ENCODE measurements at places on chromosomes 2 and 18.

DNA sequence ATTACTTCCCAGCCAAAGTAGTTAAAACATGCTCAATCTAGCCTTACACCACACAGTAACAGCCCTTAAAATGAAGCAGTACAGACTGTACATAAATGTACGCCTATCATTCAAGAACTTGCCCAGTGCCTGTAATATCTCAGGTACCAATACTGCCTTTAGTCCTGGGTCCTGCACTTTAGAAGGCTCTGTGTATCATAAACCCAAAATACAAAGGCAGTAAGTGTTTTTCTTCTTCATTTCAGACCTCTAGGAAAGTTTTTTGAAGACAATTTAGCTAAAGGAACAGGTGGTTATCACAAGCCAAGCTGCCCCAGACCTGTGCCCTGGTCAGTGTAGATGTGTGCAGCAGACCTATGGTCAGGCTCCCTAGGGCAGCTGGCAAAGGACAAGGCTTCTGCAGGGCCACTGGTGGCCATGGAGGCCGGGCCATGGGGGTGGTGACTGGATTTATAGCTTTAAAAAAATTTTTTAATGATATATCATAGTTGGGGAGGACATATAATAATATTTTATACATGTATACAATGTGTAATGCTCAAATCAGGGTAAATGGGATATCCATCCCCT lies 18.8 kb downstream of the LPIN2 start:
- DNase-seq = no peak

- no peak for DNase-seq
Measured at GRCh38 chr2:110748489-110748867, 16.1 kb downstream of the ACOXL start.

DNA sequence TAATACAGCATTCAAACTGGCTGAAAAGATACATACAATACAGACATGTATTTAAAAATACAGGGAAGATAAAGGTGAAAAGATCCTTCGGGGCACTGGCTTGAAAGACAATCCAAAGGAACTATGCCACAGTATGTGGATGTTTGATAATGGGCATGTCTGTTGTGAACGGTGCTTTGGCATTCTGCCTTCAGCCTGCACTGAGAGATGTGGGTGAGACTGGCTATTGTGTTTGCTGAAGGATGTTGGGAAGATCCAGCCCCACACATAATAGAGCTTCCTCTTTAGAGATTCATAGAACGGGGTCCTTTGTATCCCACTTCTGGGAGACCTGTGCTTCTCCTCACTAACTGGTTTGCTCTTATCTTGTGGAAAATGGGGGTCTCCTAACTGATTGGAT lies 65.1 kb upstream of the CXCR4 start:
- DNase-seq = no peak

DNA sequence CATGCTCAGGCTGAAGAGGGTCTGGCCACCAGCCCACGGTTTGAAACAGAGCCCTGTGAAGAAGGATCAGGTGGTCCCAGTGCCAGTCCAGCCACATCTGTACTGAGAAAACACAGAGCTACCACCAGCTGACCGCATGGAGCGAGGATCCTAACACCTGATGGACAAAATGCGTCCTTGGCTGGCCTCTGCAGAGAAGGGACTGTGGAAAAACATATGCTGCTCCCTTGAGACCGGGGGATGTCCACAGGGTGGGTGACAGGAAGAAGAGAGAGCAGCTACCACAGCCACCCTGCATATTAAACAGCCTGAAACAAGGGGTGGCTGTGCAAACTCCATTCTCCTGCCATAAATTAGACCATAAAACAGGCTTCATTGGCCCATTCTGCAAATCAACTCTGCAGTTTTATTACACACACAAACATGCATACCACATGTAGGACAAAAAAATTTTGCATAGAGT lies 137.2 kb downstream of the BCL2 start:
- no peak for DNase-seq

GRCh38 chr18:58525517-58525916 lies 103.4 kb downstream of the ALPK2 start:
- DNase-seq = no peak

DNA sequence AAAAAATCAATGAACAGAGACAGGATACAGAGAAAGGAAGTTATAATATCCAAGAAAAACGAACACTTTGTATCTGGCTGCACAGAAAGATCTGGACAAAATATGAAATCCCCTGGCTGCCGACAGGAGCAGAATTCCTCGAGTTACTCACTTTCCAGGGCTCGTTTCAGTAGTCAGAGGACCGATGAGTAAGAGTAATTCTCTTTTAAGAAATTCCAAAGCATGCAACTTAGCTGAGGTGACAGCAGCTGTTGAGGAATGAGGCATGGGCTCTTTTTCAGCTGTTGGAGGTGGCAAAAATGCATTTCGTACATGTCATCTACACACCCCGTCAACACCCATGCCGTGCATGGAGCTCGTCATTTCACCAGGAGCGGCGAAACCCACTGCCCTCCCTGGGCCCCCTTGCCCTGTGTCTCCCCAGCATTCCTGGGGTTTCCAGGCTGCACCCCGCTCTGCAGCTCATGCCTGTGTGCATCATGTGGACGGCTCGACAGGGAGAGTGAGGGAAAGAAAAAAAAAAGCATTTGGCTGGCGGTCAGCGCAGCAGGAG lies 210.8 kb upstream of the SMIM21 start:
- DNase-seq = no peak

DNA sequence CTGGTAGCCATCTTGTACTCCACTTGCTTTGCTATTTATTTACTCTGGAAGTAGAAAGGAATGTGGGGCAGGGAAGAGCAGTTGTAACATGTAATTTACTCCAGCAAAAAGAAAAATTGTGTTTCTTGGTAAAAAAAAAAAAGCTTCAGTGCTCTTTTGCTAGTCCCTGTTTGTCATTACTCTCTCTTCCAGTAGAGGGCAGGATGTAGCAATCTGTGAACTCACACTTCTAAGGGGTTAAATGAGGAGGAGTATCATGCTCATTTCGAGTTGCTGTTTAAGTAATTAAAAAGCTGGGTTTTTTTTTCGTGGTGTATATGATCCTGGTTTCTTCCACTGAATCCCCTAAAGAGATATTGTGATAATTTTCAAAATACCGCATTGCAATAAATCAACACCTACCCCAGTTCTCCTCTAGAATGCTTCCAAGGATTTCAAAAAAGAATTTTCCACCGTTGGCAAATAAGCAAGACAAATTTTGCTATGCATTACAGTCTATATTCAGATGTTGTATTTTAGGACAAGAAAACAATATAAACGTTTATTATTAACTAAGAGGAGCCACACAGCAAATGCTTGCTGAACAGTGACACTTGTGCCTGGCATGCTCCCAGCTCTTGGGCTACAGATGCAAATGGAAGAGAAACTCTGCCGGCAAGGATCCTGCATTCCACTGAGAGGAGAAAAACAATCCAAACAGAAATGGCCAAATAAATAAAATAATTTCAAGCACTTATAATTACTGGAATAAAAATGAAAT lies 261.6 kb downstream of the ASXL3 start:
- no peak for DNase-seq
